ENCODE measurements at places on chromosomes 13 and 19.

- no peak for DNase-seq
Observed at GRCh38 chr13:45306966-45307365, 34.0 kb downstream of the TPT1 start.

DNA sequence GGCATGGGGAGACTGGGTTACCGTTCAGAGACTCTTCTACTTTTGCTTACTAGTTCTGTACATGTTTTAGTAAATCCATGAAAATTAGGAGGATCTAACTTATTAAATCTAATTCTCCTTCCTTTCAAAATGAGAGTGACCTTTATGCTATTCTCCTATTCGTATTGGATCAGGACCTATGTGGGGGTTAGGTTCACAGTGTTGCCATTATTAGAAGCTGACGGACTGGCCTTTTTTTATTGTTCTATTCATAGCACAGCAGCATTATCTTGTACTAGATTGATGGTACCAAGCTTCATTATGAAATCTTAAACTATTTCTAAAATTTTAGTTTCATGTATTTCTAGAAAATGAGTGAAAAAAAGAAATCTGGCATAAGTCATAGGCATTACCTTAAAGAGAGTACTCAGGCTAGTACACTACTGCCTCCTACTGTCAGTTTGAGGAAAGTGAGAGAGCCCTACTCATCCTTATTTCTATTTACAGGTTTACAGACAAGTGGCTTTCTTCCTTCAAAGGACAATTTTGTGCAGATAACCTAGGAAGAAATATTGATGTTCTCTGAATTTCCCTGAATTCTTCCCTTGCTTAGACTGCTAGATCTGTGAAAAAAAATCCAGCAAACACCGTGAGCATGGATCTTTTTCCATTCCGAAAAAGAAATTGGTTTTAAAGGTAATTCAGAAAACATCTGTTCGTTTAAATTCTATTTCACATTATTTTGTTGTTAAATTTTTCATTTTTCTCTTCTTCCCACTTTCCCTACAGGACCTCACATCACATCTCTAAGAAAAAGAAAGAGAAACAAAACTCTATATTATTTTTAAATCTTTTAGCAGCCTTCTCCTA, 485.5 kb downstream of the DIAPH3 start:
- no peak for DNase-seq

- DNase-seq, result no peak
Observed at GRCh38 chr13:31910633-31911032, 120.9 kb upstream of the FRY start.

DNA sequence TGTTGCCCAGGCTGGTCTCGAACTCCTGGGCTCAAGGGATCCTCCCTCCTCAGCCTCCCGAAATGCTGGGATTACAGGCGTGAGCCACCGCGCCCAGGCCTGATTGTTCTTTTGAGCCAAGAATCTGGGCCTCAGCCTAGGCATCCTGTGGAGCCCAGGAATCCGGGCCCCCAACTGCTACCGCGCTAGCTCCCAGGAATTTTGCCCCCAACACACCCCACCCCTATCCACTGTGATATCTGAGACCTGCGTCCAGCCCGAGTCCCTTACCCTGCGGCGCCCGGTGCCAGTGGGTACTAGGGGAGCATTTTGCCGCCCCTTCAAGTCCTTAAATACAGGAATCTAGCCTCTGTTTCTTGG, 838 bp upstream of the MYADM start:
- DNase-seq, result no peak

DNA sequence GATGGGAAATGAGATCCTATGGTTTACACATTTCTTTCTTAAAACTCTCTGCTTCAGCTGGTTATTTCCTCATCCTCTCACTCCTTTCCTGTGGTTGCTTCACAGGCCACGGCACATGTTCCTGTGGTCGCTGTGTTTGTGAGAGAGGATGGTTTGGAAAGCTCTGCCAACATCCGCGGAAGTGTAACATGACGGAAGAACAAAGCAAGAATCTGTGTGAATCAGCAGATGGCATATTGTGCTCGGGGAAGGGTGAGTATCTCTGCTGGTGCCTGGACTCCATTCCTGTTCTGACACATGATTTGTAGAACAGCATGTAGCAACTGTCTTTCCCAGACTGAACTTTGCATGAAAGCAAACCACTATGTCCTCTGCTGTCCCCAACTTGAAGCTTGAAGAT, 254.2 kb downstream of the ITGBL1 start:
- no peak for DNase-seq

GRCh38 chr13:88281841-88282240, 610.7 kb downstream of the SLITRK5 start:
- DNase-seq, result no peak

GRCh38 chr19:15779756-15780476, 7.5 kb upstream of the OR10H5 start:
- no peak for DNase-seq

DNA sequence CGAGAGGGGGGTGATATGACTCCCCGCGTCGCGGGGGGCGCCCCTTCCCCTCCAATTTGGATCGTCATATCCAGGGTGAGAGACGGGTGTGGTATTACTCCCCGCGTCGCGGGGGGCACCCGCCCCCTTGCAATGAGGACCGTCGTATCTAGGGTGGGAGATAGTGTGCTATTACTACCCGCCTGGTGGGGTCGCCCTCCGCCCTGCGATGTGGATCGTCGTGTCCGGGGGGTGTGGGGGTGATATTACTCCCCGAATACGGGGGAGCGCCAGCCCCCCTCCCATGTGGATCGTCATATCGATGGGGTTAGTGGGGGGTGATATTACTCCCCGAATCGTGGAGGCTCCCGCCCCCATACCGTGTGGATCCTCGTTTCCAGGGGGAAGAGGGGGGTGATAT, 29.2 kb upstream of the RGCC start:
- DNase-seq, result no peak

GRCh38 chr13:43865892-43866291, 13.6 kb downstream of the CCDC122 start:
- DNase-seq, result no peak

- no peak for DNase-seq
Observed at GRCh38 chr13:102904408-102904862, 58.6 kb downstream of the ERCC5 start.

DNA sequence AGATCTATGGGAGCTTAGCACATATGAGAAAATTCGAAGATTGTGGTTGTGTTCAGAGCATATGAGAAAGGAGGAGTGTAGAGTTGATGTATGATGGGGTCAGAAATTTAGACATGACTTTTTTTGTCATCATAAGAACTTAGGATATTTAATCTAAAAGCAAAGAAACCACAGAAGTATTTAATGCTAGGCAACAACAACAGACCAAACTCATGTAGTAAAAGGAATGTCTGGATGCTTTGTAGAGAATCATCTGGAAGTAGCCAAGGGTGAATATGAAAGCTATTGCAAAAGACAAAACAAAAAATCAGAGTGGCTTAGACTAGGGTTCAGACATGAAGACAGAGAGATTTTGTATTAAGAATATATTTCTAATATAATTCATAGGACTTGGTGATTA, 190.3 kb downstream of the SLITRK1 start:
- DNase-seq, result no peak

- DNase-seq, result no peak
Observed at GRCh38 chr13:110696776-110697175, 9.1 kb downstream of the CARS2 start.

DNA sequence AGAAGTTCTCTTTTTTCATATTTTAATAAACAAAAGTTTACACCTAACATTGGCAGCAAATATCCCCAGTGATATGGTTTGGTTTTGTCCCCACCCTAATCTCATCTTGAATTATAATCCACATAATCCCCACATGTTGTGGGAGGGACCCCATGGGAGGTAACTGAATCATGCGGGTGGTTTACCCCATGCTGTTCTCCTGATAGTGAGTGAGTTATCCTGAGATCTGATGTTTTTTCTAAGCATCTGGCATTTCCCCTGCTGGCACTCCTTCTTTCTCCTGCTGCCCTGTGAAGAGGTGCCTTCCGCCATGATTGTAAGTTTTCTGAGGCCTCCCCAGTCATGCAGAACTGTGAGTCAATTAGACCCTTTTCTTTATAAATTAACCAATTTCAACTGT, 214.7 kb downstream of the SLITRK1 start:
- DNase-seq, result no peak

GRCh38 chr13:54637366-54637765, 1608.8 kb downstream of the OLFM4 start:
- DNase-seq, result no peak

DNA sequence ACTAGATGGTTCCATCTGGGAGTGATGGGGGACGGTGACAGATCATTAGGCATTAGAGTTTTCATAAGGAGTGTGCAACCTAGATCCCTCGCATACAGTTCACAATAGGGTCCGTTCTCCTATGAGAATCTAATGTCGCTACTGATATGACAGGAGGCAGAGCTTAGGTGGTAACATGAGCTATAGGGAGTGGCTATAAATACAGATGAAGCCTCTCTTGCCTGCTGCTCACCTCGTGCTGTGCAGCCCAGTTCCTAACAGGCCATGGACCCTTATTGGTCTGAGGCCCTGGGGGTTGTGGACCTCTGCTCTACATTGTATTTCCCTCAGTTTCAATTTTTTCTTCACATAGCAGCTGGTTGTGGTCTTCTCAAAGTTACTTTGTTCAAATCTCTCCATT, 56.5 kb downstream of the CDK8 start:
- no peak for DNase-seq

- DNase-seq, result no peak
Observed at GRCh38 chr13:86584301-86584700, 785.1 kb upstream of the SLITRK6 start.

GRCh38 chr19:49315111-49315510, 9.9 kb downstream of the SLC6A16 start:
- DNase-seq, result no peak

DNA sequence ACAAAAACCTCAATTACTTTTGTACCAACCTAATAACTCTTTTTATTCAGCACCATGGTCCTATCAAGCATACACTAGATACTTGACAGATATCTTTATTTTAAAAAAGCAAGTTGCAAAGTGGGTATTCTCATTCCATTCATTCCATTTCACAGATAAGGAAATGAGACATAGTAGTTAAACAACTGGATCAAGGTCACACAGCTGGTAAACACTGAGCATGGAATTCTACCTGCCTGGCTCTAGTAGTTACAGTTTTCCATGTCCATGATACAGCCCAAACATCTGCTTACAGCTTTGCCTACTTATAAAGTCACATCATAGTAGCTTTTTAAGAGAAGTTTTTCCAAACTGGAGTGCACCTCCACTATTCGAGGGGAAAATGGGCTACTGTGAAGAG, 57.1 kb upstream of the SERTM1 start:
- no peak for DNase-seq

GRCh38 chr19:10809651-10810285, 26.2 kb downstream of the TMED1 start:
- no peak for DNase-seq

DNA sequence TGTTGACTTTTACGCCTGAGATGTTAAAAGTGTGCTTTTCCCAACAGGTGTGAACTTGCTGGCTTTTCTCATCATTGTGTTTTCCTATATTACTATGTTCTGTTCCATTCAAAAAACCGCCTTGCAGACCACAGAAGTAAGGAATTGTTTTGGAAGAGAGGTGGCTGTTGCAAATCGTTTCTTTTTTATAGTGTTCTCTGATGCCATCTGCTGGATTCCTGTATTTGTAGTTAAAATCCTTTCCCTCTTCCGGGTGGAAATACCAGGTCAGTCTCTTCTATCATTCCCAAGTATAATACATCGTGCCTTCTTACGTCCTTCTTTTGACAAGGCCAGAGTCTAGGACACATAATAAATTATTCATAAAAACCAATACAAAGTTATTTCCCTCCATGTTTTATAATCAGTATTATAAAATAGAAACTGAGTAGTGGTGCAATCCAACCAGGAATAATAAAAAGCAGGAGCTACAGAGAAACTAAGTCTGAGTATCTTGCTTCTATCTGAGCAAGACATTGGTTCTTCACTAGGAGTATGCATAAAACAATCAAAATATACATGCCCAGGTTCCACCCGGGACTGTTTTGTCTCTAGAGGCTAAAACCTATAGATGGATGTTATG, 57.9 kb downstream of the RXFP2 start:
- DNase-seq, result no peak

- DNase-seq, result no peak
Observed at GRCh38 chr13:100602493-100603111, 14.0 kb upstream of the GGACT start.

GRCh38 chr13:49220036-49220855, at the start of gene MLNR:
Gene MLNR, plus strand, starts transcription at chr13:49220338. Its CDS starts 0 bp downstream, at chr13:49220338.
- no peak for DNase-seq

DNA sequence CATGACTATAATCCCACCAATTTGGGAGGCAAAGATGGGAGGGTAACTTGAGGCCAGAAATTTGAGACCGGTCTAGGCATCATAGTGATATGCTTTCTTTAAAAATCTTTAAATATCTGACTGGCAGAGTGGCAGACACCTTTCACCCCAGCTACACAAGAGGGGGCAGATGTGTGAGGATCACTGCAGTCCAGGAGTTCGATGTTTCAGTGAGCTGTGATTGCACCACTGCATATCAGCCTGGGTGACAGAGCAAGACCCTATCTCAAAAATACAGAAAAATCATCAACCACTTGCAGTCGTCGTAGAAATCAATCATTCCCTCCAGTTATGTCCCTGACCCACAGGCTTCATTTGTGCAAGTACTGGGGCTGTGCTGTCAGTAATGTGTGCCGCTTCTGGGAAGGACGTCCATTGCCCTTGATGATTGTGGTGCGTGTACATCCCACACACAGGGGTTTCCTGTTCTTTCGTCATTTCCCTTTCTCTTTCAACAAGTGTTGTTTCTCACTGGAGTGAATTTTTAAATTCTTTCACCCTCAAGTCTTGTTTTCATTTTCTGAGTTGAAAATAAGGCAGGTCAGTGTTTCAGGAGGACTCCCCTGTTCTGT, 1.4 kb downstream of the LGALS14 start:
- no peak for DNase-seq

DNA sequence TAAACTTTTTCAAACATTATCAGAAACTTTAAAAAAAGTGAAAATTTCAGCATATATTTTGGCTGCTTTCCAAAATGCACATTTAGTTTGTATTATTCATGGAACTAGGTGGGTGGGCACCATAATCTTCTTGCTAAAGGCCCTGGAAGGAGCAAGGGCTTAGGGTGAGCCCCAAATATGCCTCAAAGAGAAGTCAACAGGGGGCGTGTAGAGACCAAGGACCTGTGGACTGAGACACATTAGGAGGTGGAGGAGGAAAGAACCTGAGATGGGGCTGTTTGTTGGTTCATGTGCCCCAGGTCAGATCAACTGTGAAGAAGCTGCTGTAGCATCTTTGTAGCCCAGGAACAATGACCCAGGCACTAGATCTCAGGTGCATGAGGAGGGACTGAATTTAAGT, 79.6 kb upstream of the OLFM4 start:
- DNase-seq, result no peak
